Stimulated activated CD4-positive, alpha-beta T cell treated with anti-CD3 and anti-CD28 coated beads, Interleukin-2, amount 100 ng/mL, for 24 hours (primary cell): ENCODE measurements at places on chromosomes 6 and 20.

DNA sequence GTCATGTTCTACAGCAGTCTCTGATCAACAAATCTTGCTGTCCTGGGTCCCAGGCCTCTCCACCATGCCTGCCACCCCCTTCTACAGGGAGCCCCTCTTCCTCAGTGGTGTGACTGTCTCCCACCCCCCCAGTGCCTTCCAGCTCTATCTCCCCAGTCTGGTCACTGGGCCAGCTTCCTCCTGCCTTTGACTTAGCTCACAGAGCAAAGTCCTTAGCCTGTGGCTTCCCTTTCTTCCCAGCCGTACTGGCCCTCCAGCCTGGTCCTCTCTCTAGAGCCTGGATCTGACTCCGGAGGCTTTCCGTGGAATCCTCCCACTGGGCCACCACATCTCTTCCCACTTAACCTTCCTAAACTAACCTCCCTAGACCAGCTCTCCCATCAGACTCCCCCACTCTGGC lies 17.0 kb downstream of the MAPK13 start:
- DNase-seq = no peak

- DNase-seq = no peak
These were observed 48.0 kb downstream of the RARS2 start for GRCh38 chr6:87541744-87542143.

GRCh38 chr6:157045831-157046454 lies 268.8 kb downstream of the ARID1B start:
- DNase-seq = no peak

- DNase-seq = no peak
These were observed 10.8 kb downstream of the DDX27 start for GRCh38 chr20:49230021-49230420.

DNA sequence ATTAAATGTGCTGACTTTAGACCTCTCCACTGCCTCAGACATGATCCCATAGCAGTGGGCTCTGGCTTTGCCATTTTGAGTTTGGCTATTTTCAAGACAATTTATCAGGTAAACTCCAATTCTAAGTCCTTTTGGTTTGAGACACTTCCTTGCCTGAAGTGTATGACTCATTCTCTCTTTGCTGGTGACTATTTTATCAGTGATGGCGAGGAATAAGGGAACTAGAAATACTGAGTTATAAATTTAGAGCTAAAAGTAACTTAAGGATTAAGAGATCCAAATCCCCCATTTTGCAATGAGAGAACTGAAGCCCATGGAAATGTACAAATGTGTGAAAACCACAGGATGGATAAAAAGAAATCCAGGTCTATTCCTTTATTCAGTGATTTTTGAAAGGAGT lies 30.9 kb upstream of the CD83 start:
- no peak for DNase-seq

DNA sequence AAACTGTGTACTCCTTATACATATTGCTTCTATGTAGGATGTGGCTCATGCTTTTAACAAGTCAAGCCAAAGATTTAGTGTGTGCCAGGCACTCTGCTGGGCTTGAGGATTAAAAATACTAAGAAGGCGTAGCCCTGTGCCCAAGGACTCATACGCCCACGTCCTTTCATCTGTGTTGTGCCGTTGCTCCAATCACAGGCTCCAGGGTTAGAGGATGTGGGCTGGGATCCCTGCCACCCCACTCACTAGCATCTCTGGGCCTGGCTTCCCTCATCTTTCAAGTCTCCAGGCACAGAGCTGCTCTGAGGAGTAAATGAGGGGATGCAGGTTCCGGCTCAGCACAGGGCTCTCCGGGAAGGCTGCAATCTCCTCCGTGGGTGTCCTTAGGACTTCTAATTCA lies 214.2 kb downstream of the SYNDIG1 start:
- no peak for DNase-seq

GRCh38 chr6:28135393-28135792 lies 6.3 kb upstream of the ZKSCAN8 start:
- DNase-seq = no peak

- DNase-seq = no peak
These were observed 439.5 kb downstream of the PLCB1 start for GRCh38 chr20:8571611-8572010.

DNA sequence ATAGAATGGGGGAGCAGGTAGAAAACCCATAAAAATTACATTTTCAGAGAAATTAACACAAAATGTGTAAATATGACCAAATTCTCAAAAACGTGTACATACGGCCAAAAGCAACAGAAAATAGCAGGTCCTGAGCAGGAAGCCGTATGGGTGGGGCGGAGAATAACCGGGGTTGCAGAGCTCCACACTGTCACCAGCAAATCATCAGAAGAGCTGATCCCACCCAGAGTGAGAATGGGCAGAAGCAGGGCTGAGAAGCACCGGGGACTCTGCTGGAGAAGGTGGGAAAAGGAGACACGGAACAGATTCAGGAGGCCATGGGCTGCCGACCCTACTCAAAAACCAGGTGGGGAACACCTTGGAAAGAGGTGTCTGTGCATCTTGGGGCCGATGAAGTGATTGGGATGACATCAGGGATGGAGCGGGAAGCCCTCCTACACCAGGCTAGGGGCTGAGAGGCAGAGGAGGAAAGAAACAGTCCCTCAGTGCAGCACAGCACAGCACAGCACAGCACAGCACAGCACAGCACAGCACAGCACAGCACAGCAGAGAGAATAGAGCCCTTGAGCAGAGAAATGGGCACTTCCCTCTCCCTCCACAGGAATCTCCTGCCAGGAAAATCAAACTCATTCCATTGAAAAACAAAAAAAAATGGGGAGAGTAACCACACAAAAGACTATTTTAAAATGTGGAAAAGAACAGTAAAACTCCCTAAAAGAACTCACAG lies 22.3 kb downstream of the STX7 start:
- no peak for DNase-seq

- DNase-seq = no peak
These were observed 5.3 kb downstream of the PGC start for GRCh38 chr6:41741625-41742490.

DNA sequence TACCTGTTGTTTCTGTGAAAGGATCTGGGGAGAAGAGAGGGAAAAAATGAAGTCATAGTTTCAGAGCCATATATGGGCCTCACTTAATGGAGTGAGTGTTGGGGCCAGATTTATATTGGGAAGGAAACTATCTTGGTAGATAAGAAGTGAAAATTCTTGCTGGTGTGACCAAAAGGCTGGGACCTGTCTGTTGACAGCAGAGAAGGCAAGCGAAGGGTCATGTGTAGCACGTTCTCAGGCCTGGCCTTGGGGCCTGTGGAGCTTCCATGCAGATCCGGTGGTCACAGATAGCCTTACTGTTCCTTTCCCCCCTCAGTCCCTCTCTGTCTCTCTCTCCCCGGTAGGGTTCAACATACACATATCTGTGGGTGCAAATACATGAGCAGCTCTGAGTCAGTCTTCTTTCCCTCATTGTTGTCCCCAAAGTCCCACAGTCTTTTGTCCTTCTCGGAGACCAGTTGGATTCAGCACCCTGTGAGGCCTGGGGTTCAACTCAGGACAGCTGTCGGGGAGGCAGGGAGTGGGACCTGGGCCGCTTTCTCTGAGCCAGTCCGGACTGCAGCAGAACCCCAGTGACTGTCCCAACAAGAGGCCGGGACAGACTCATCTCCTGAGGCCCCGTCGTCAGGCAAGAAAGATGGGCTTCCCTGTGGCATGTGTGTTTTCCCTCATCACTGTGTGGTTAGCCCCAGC lies 34.6 kb downstream of the PPP1R14C start:
- DNase-seq = no peak

DNA sequence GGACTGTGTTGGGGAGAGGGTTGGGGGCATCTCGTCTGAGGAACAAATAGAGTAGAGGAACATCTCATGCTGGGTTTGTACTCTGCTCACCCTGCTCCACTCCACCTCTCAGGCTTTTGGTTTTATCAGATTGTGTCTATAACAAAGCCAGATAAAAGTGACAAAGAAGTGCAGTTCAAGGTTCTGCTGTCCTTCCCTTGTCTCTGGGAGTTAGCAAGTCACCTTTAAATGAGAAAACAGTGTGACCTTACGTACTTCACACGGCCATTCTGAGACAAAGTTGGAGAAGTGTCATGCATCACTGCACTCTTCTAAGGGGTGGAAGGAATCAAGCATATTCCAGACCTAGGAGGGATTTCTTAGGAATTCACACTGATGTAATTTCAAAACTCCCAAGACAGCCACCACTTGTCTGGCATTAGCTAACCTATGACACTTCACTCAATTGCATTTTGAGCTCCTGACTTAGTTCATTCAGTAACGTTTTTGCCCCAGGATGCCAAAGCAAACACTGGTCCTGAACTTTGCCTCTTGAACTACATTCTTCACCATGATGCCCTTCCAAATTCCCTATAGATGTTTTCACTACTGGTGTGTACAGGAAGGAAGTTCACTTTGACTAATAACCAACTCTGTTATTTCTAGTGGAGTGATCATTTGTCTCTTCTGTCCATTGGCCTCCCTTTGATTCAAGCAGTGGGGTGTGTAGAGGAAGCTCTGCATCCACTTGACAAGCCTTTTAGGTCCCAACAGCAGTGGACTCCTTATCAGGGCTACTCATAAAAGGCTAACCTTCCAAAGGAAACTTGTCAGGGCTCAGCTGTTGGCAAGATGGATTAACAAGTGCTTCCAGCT lies 647.6 kb upstream of the FLRT3 start:
- DNase-seq = no peak

GRCh38 chr6:1756472-1757129 lies 146.9 kb downstream of the FOXC1 start:
- no peak for DNase-seq
